DMS79 treated with DMSO at 0.1 percent for 48 hours (cell line): ENCODE measurements at places on chromosomes 12 and 14.

DNA sequence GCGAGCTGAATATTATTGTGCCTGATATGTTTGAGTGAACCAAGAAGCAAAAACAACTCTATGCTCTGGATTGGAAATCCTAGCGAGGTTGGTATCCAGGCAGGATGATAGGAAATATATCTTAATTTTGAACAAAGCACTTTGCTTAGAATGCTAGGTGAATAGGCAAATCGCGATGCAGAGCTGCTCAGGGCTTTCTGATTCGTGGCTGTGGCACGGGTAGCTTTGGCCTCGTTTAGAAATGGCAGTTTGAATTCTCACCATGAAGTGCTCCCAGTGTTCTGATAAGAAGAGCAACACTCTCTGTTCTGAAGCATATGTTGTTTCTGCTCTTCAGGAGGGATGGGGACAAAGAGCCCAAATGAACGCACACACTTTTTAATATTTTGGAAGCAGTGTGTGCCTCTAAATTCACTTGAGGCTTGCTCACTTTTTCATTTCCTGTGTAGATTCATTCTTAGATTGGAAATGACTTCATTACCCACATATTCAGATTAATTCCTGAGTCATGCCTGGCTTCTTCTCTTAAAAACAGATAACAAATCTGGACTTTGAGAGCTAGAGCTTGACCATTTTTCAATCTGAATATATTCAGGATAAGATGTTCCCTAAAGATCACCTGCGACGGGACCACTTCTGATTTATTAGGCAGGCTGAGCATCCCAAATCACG lies 200.9 kb downstream of the RPAP3 start:
- no peak for DNase-seq

GRCh38 chr12:49777800-49778748 lies 36.7 kb downstream of the TMBIM6 start:
- no peak for DNase-seq

GRCh38 chr14:104593241-104593701 lies 11.3 kb downstream of the TMEM179 start:
- DNase-seq: no peak

DNA sequence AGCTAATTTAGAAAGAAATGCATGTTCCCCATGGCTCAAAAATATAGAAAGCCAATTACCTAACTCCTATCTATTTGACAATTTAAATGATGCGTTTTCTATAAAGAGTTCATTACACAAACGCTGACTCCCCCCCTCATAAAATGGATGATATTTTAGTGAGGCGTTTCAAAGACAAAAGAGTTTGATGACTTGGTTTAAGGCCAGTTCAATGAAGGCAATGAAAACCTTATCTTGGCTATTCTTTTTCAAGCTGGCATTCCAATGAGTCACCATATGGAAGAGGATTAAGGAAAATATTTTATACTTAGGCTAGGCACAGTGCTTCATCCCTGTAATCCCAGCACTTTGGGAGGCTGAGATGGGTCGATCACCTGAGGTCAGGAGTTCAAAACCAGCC lies 62.7 kb downstream of the HMGA2 start:
- DNase-seq: no peak

GRCh38 chr14:95216008-95216407 lies 58.7 kb upstream of the DICER1 start:
- no peak for DNase-seq

- peak; percentile 13 for DNase-seq
Measured at GRCh38 chr12:102765736-102766135, 151.3 kb downstream of the PAH start.

GRCh38 chr14:105883066-105884005 lies 357.0 kb downstream of the TMEM121 start:
- no peak for DNase-seq

- no peak for DNase-seq
Measured at GRCh38 chr12:38890102-38890855, 15.1 kb downstream of the CPNE8 start.

- DNase-seq: no peak
Measured at GRCh38 chr12:6868211-6869048, 1.1 kb downstream of the TPI1 start.

DNA sequence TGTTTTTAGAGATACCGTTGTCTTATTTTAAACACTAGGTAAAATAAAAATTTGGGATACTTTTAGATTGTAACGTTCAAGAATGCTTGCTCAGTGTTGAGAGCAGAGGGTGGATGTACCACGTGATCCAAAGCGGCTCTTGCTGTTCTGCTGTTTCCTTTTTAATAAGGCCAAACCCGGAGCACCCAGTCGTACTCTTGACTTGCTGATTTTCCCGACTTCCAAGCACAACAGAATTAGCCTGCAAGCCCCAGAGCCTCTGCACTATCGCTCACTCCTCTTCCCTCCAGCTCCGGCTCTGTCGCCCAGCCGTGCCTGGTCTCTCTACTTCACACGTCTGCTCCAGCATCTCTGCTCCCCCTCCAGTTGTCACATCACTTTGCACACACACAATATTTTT lies 77.3 kb downstream of the EMP1 start:
- DNase-seq: no peak

DNA sequence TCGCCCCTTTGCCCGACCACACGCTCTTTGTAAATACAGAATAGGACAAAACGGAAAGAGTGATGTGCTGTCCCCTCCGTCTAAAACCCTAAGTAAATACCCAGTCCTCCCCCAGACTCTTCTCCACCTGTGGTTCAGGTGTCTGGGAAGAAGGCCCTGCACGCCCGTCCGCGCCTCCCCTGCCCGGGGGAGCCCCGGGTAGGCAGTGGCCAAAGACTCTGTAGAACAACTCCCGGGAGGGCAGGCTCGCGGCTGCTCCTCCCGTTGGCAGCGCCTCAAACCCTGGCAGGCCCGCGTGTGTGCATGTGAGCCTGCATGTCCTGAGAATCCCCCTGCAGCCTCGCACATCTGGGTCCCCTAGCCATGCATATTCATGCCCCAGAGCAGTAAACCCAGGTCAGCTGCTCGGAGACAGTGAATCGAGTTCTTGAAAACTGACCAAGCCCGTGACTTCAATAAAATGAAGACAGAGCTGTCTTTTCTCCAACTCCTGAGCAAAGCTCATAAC lies 165.8 kb downstream of the MON2 start:
- DNase-seq: peak; percentile 21

- peak; percentile 84 for DNase-seq
Measured at GRCh38 chr12:124754949-124755800, 108.5 kb downstream of the SCARB1 start.

- no peak for DNase-seq
Measured at GRCh38 chr14:48584031-48584430, 908.6 kb upstream of the MDGA2 start.

DNA sequence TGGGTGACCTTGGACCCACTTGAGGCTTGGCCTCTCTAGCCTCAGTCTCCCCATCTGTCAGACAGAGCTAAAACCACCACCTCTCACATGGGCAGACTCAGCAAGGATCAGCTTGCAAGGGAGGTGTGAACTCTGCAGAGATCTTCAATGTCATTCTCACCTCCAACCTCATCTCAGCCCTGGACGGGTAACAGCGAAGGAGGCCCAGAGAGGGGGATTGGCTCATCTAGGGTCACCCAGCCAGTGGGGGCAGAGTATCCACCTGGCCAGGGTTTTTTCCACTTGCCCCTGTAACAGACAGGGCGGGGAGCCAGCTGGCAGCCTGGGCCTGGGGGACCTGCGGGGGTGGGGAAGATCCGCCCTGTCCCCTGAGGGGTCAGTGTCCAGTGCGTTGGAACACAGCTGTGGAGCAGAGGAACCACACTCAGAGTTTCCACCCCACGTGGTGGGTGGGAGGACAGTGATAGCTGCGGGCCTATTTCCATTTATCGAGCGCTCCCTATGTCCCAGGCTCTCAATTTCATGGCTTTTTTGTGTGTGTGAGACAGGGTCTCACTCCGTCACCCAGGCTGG lies 27.4 kb downstream of the DTX1 start:
- DNase-seq: no peak

DNA sequence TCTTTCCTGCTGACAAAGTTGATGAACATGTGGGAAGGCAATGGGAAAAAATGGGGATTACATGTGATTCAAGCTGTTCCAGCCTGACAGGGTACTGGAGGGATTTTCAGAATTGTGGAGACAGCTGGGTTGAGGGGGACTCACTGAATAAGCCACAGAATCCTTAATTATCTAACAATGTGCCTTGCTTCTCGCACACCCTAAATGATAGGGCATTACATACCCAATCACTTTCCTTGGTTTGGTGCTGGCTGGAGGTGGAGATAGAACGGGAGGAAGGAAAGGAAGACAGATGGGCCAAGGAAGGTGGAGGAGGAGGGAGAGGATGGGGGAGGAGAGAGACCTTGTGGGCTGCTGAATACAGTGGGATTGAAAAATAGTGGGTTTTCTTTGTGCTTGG lies 20.7 kb downstream of the PELI2 start:
- no peak for DNase-seq

DNA sequence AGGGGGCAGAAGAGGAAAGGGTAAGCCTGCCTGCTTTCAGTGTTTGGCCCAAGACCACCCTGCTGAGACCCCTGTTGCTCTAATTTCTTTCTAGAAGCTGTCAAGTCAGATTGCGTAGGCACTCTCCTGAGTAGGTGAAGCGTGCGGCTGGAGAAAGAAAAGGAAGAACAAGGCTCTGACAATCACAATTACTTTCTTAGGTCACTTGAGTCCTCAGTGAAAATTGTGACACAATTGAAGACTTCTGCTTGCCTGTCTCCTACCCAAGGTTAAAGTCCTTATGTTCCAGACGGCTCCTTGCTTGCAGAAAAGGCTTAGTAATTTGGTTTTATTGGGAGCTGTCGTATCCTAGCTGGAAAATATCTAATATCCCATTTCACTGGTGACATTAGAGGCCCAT lies 721 bp upstream of the CTSG start:
- DNase-seq: no peak

DNA sequence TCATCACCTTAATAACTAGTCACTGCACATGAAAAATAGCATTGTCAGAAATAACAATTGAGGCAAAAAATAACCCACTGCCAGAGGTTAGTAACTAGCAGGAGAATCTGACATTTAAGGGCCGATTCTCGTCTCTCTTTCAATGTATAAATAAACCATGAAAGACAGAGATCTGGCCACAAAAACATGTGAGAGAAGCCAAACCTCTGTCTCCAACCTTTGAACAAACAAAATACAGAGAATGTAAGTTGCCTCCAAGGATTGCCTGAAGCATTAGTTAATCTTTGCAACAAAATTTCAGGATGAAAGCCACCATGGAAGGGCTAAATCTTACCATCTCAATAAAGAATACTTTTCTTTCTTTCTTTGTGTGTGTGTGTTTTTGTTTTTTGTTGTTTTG lies 257.4 kb upstream of the TMTC1 start:
- DNase-seq: no peak

DNA sequence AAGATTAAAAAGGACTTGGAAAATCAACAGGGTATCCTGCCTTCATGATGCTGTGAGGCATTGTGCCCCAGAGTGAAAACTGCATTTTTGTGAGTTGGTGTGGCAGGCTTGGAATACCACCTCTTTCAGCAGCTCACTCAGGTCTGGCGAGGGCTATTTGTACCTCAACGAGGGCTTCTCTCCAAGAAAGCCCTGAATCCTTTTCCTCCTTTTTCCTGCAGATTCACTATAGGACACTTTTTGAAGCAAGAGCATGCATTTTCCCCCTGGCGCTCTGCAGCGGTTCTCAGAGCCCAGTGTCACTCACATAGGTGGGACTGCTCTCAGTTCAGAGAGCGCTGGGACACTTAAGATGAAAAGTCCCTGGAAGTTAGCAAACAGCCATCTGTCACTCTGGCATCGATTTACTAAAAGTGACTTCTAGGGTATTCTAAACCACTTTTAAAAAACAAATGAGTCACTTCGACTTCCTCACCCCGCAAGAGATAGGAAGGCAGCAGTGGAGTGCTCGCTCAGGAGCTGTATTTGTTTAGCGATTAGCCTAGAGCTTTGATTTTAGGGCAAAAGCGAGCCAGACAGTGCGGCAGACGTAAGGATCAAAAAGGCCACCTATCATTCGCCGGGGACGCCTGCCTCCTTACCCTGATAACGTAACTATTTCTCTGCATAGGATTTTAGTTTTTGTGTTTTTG lies 782 bp upstream of the LGR5 start:
- no peak for DNase-seq

DNA sequence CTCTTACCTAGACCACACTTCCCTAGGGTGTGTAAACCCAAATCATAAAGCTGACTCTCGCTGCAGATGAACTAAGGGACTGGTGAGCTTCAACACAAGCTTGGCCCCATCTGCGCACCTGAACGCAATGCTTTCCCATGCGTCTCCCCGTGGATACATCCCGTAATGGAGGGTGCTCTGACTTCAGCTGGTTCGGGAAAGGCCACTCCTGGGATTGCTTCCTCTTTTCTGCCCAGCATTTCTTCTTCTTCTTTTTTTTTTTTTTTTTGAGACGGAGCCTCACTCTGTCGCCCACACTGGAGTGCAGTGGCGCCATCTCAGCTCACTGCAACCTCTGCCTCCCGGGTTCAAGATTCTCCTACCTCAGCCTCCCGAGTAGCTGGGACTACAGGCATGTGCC lies 27.7 kb upstream of the ETFBKMT start:
- DNase-seq: no peak

- peak; percentile 77 for DNase-seq
Measured at GRCh38 chr12:5076761-5077160, 33.1 kb downstream of the KCNA5 start.

DNA sequence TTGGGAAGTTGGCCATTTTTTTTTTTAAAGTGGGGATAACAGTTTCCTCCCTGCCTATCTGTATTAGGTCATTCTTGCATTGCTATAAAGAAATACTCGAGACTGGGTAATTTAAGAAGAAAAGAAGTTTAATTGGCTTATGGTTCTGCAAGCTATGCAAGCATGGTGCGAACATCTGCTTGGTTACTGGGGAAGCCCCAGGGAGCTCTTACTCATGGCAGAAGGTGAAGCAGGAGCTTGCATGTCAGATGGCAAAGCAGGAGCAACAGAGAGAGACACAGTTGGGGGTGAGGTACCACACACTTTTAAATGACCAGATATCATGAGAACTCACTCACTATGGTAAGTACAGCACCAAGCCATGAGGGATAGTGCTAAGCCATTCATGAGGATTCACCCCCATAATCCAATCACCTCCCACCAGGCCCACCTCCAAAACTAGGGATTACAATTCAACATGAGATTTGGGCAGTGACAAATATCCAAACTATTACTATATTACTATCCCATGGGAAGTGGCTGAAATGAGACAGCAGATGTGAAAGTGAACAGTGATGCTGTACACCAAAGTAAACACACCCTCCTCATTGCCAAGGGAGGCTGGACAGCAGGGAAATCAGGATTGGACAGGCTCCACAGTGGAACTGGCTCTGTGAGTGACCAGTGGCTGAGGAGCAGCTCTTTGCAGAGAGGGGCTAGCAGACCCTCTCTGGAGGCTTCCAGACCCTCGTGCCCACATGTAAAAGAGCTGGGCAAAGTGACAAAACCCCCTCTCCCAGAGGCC lies 40.5 kb downstream of the CRACR2A start:
- DNase-seq: no peak

GRCh38 chr14:47917344-47917954 lies 242.0 kb upstream of the MDGA2 start:
- DNase-seq: no peak

- DNase-seq: no peak
Measured at GRCh38 chr14:86088156-86088555, 558.2 kb downstream of the FLRT2 start.

DNA sequence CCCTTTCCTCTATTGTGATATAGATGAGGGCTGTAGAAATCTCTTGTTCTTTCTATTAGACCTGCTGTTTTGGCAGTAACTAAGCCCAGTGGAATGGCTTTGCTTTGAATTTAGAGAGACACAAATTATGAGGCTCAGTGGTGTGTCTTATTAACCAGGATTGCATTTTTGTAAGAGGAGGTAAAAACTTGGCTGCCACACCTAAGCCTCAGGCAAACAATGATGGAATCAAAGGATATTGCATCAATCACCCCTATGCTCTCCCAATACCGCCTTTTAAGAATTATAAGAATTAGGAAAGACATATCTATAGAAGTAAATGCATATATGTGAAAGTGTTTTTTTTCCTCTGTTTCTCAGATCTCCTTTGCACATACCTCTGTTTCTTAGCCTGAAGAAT lies 63.3 kb downstream of the ACSS3 start:
- DNase-seq: no peak
